GM12878 (cell line): ENCODE measurements at places on chromosomes 3 and 15. TPM values are rescaled to one million over a fixed set of nuclear protein-coding genes. Genes with fewer than 3 reads are reported as not detected.

- DNase-seq = no peak
Observed at GRCh38 chr3:77320514-77320913, 280.6 kb downstream of the ROBO2 start.

The NEK10 gene
- total RNA-seq = 0.15 and 0.29 TPM in 2 replicates

The LDHAL6B gene
- total RNA-seq = not detected in 2 replicates

The WDR93 gene
- total RNA-seq = not detected in 2 replicates

- DNase-seq = no peak
Observed at GRCh38 chr15:28106294-28107110, 7.4 kb upstream of the OCA2 start.

- no peak for DNase-seq
Observed at GRCh38 chr15:94620632-94621031, 389.3 kb downstream of the MCTP2 start.

The OR4F6 gene
- not detected in 2 replicates for total RNA-seq

GRCh38 chr3:113947372-113948014 lies at the start of gene ZDHHC23:
Gene ZDHHC23 (plus strand): TSS chr3:113948013. CDS start chr3:113948803, 790 bp downstream.
- no peak for DNase-seq

The TRAT1 gene
- 0.18 and 0.56 TPM in 2 replicates for total RNA-seq

DNA sequence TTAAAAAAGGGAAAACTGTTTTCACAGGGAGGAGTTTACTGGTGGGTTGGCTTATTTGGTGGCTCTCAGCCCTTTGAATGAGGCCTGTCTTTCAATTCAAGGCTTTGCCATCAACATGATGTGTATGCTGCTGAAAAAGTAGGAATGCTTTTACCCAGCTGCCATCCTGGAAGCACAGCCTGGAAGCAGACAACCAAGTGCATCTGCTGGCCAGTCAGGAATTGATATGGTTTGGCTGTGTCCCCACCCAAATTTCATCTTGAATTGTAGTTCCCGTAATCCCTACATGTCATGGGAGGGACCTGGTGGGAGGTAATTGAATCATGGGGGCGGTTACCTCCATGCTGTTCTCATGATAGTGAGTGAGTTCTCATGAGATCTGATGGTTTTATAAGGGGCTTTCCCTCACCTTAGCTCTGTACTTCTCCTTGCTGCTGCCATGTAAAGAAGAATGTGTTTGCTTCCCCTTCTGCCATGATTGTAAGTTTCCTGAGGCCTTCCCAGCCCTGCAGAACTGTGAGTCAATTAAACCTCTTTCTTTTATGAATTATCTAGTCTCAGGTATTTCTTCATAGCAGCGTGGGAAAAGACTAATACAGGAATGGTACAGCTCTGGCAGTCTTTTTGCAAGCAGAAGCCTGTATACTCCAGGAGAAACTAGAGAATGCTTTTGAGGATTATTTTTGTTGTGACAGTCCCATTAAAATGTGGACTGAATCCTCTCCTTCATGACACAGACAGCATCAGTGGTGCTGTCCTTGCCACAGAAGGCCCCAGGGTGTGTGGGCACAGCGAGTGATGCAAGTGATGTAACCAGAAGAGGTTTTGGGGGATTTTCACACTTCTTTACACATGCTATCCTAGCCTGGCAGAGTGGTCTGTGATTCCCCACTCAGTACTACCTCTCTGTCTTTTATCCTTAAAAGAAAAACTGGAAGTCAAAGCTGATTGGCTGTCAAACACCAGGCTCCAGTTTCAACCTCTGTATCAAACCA lies 20.0 kb downstream of the PLCL2 start:
- DNase-seq = no peak

DNA sequence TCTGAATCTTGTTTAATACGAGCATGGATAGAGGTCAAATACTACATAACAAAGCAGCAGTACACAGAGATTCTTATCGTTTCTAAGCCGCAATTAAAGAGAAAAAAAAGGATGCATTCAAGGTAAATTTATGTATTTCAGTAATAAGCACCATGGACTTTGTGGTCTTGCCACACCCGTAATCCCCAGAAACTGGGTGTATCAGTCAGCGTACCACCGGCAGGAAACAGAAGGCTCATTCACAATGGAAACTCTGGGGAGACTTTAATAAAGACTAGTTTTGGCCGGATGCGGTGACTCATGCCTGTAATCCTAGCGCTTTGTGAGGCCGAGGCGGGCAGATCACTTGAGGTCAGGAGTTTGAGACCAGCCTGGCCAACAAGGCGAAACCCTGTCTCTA lies 81.9 kb upstream of the ZNF280D start:
- no peak for DNase-seq

DNA sequence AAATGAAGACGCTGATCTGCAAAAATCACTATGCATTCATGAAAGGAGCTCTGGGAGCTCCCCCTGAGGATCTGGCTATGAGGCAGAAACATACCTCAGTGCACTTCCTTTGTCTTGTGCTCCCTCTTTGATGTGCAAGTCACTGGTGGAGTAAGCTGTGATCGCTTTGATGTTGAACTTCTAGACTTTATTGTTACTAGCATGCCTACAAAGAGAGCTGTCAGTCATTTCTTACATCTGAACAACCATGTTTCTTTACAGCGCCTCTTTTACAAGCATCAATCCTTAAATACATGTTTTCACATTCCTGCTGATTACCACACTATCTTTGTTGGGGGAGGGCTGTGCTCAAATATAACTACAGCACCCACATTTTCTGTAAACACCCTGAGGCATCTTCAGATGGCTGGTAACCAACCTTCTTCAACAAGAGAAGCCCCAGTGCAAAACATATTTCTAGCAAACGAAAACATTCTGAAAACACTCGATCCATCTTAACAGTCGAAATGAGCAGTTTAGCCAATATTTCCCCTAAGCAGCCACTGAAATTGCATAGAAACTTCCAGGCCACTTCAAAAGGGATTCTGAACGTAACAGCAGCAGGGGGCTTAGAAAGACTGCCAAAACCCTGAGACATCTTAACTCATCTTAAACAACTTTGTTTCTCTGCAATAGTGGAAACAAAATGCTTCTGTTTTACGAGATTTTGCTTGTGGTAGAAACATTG lies 101.9 kb upstream of the ICE2 start:
- DNase-seq = no peak

DNA sequence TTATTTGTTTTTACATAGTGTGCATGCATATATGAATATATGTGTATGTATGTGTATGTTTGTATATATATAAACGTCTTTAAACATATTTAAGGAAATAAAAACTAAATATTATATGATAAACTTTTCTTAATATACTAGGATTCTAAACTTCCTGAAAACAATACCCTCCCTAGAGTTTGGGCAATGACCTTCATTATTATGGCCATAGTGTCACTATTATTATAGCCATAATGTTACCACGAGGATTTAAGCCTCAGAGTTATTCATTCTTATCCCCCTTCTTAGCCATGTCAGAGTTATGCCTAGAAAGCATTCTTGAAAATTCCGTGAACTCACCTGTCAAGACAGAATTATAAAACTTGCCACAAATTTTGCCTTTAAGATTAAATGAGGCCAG lies 335.5 kb downstream of the ERC2 start:
- DNase-seq = no peak

DNA sequence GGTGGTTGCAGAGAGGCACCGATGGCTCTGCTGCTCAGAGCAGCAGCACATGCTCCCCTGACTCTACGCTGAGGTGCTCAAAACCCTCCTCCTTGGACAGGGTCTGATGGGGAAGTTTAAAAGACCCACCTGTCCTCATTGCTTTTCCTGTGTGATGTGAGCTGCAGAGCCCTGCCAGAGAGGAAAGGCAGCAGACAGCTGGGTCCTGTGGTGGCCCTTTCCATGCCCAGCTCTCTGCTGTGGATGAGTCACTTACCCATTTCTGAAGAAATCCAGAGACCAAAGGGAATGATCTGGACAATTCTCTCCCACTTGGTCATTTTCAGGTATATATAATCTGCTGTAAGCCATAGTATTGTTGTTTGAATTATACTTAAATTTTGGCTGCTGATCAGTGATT lies 121.7 kb downstream of the CHDH start:
- DNase-seq = no peak

The ACOX2 gene
- total RNA-seq = 0.16 TPM in 1 of 2 replicates, not detected in the other

The SEMA5B gene
- not detected in 2 replicates for total RNA-seq

DNA sequence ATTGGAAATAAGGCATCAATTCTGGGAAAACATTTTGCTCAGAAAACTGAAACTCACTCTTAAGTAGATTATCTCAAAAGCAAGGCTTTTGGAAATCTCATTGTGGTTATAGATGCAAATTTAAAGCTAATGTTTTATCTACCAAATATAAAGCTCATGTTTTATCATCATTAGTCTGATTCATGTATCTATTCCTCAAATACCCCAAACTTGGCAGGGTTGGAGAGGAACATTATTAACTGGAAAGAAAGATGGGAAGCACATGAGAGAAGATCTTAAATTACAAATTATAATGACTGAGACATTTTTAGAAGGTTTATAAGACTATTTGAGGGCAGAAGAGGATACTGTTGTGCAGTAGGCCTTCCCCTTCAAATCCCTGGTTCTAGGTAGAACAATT lies 137.3 kb upstream of the TGFBR2 start:
- no peak for DNase-seq

DNA sequence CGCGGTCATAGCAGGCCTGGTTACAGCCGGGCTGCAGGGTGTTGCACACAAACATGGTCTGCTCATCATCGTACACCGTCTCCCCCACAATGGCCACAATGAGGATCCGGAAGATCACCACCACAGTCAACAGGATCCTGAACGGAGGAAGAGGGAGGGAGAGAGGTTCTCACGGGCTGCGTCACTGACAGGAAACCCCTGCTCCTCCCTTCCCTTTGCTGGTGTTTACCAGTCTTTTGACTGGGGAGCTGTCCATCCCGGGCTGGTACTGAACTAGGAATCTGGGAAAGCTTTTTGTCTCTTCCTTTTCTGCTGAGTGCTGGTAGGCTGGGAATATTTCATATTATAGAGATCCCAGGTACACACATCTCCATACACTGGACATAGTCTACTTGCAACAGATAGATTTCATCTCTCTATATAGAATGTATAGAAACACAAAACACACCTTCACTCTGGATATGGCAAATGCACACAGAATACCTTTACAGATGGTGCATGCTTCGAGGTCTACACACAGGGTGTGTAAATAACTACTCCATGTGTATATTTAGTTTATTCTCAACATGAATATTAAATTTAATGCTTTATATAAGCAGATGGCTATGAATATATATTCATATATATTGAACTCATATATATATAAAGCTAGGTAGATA lies 1.4 kb downstream of the GJD2 start:
- no peak for DNase-seq

The PTX3 gene
- total RNA-seq = not detected in 2 replicates

The CTXND1 gene
- not detected in 2 replicates for total RNA-seq

The C3orf70 gene
- total RNA-seq = 0.05 TPM in 1 of 2 replicates, not detected in the other

DNA sequence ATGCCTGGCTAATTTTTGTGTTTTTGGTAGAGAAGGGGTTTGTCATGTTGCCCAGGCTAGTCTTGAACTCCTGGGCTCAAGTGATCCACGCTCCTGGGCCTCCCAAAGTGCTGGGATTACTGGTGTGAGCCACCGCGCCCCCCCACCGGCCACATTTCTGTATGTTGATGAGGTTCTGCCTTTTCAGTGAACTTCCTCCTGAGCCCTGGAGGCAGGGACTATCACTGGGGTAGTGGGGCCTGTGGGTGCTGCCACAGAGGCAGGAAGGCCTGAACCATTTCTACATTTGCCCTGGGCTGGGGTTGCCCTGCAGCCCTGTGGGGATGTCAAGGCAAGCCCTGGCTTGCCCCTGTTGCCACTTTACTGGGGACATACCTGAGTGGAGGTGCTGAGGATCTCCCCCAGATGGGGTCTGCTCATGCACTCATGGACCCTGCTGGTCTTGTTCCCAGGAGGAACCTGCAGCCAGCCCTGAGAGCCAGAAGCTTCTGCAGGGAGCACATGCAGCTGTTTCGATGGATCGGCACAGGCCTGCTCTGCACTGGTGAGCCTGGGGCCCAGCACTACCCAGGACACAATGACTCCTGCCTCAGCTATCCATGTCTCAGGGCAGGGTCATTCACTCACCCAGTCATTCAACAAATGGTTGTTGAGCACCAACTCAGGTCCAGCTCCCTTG lies 5.7 kb downstream of the SLC28A1 start:
- no peak for DNase-seq

DNA sequence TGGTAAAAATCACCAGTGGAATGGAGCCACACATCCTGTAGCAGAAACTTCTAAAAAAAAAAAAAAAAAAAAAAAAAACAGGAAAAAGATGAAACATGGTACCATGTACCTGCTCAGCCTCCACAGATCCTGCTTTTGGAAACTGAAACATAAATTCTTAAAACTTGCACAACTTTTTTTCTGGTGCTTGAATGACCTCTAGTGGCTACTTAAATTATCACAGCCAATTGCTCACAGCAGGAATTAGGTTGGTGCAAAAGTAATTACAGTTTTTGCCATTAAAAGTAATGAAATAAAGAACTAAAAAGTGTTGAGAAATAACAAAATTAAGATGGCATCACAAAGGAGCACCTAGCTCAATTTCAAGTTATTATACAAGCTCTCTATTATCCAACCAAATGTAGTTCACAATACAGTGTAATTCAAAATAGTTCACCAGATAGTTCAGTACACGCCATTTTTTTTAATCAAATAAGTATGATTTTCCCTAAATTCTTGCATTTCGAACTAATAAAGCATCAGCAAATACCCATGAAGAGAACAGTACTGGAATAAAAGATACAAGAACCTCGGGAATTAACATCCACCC lies 80.6 kb downstream of the ULK4 start:
- DNase-seq = no peak

The PDIA3 gene
- 330 and 340 TPM in 2 replicates for total RNA-seq

DNA sequence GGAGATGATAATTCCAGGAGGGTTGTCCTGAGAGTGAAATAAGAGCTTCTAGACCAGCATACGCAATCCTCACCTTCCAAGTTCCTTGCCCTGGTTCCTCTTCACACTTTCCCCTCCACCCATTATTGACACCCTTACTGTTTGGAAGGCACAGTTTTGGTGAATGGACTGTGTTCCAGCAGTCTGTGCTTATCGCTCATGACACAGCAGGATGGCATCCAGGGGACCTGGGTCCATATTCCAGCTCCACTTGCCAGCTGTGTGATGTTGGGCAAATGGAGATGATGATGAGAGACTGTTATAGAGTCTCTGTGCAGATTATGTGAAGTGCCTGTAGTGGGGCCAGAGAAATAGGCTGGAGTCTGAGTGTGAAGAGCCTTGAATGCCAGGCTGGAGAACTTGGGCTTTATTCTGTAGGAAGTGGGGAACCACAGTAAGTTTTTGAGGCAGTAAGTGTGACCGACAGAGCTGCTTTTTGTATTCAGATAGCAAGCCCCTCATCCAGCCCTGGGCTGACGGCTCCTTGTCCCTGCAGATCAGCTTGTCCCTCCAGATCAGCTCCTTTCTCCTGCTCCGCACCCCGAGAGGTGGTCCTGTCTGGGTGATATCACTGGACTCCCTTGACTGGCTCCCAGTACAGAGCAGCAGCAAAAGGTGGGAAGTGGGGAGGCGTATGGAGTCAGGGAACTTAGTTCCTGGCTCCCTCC lies 8.1 kb downstream of the KBTBD13 start:
- no peak for DNase-seq
